ENCODE measurements at places on chromosomes 5 and 9.

DNA sequence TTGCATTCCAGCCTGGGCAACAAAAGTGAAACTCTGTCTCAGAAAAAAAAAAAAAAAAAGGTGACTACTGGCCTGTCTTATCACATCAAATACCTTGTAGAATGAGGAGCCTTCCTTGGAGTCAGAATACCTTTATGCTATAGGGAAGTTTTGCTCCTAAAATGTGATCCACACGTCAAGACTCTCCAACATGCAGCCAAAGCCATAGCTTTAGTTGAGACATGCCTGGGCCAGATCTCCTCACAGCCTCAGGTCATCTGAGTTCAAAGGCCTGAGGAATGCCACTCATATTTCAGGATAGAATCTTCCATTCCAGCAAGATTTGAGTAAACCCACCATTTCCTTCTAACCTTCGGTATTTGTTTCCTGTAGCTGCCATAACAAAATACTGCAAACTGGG is 13.7 kb upstream of the SOWAHA start:
- DNase-seq = no peak

DNA sequence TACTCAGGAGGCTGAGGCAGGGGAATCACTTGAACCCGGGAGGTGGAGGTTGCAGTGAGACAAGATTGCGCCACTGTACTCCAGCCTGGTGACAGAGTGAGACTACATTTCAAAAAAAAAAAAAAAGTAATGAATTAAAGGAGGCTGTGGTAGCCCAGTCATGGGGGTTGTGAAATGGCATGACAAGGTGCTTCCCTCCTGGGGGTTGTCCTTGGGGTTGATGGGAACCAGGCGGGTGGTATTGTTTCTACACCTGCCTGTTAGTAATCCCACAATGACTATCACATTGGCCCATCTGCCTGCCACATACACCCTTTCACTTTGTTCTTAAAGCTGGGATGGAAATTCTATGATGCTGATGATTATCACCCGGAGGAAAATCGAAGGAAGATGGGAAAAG is 5.6 kb downstream of the IDNK start:
- DNase-seq = peak; percentile 37

GRCh38 chr9:76136986-76137385 is 246.5 kb downstream of the PCSK5 start:
- no peak for DNase-seq

GRCh38 chr5:3905031-3905430 is 309.4 kb downstream of the IRX1 start:
- DNase-seq = no peak

DNA sequence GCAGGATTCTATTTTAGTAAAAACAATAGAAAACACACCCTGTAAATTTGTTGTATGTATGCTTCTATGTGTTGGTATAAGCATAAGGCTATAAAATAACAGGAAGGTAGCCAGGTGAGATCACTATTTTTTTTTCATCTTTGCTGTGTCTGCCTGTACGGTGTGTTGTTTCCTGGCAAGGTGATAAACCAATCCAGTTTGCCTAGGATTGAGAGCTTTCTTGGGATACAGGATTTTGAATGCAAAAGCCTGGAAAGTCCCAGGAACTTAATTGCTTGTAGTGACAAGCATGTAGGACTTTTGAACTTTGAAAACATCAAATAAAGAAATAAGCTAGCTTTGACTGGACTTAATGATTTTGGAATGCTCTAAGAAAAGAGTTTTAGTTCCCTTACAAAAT is 83.3 kb upstream of the RORB start:
- no peak for DNase-seq

DNA sequence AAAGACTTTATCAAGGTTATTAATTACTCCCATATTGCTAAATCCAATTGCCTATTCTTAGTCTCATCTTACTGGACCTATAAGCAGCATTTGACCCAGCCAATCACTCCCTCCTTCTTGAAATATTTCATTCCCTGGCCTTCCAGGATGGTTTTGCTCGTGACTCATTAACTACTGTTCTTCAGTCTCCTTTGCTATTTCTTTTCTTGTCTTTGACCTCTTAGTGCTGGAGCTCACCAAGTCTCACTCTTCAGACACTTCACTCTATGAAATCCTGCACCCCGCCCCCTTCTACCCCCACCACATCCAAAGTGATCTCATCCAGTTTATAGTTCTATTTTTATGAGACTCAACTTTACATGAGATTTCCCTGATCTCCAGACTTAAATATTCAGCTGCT is 803.1 kb upstream of the WWC1 start:
- DNase-seq = no peak

DNA sequence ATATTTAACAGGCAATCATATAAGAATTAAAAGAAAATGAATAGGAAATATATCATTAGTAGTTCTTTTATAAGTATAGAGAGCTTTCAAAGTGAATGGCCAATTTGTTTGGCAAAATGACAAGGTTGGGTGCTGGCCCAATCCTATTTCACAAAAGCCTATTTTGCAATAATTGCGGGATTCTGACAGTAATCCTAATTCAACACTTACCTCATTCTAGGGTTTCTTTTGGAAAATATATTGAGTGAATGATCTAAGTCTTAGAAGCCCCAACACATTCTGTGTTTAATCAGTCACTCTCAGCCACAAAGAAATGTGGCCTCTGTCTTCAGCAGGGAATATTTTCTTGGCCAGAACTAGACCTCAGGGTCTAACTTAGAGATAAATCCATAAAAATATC is 835.9 kb upstream of the ZNF608 start:
- no peak for DNase-seq

DNA sequence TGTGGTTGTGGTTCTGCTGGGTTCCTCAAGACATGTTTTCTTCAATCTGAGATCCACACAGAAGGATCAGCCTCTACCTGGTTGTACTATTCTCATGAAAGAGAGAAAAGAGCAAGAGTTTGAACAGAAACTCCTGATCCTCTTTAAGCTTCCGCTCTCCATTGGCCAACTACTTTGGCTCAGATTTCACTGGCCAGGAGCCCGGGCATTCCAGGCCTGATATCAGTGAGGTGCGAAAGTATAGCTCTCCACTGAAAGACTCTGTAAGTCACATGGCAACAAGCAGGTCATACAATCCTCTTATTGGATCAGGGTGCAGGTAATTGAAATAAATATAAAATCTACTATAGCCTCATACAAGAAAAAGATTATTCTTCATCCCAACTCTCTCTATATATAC is 920.5 kb downstream of the TLE4 start:
- DNase-seq = no peak

DNA sequence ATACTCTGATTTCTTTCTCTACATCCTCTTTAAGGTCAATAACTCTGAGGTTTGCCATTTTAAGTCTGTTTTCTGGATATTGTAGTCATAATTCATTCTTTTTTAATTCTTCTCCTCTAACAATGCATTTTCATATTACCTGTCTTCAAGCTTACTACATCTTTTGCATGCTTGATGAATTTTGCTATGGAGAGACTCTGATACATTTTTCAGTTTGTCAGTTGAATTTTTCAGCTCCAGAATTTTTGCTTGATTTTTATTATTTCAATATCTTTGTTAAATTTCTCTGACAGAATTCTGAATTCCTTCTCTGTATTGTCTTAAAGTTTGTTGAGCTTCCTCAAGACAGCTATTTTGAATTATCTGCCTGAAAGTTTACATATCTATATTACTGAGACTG is 159.8 kb upstream of the ST8SIA4 start:
- DNase-seq = no peak

- no peak for DNase-seq
Measured at GRCh38 chr5:111655169-111655924, 101.6 kb downstream of the NREP start.

- DNase-seq = no peak
Measured at GRCh38 chr5:17143335-17143734, 74.1 kb upstream of the BASP1 start.

GRCh38 chr9:133787754-133788025 is 49.5 kb upstream of the SARDH start:
- no peak for DNase-seq

GRCh38 chr5:158884827-158885518 is 214.7 kb downstream of the EBF1 start:
- DNase-seq = no peak

DNA sequence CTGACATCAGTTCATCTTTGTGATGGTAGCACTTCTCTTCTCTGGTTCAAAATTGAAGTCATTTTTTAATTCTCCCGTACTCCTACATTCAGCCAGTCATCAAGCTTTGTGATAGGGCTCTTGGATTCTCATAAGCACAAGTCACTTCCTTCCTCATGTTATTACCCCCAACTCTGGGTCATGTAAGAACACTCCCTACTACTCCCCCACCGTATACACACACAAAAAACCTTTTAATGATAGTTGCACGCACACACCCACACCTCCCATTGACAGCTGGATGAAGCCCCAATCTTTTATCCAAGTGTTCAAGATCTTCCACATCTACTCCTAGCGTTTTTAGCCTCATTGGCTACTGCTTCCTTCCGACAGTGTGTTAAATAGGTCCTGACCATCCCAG is 16.8 kb downstream of the KDM3B start:
- DNase-seq = no peak

- DNase-seq = no peak
Measured at GRCh38 chr5:6868575-6869215, 155.5 kb downstream of the TENT4A start.

DNA sequence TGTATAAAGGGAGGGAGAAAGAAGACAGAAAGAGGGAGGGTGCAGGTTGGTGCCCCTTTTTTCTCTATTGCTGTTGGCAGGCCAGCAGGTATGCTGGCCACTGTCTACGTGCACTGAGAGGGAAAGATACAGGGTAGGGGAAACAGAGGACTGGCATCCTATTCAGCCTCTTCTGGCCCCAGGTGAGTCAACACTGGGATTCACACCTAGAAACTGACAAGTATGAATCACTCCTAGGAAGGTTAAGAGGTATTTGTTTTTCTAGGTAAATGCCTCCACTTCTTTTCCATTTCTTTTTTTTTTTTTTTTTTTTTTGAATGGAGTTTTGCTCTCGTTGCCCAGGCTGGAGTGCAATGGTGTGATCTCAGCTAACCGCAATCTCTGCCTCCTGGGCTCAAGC is 2.8 kb upstream of the UBAP1 start:
- DNase-seq = no peak

- DNase-seq = no peak
Measured at GRCh38 chr9:110217656-110218099, 9.7 kb upstream of the C9orf152 start.

GRCh38 chr5:42309865-42310264 is 113.4 kb upstream of the GHR start:
- no peak for DNase-seq

GRCh38 chr5:68285075-68285840 is 69.7 kb downstream of the PIK3R1 start:
- no peak for DNase-seq

- no peak for DNase-seq
Measured at GRCh38 chr5:149268928-149269557, 2.6 kb upstream of the AFAP1L1 start.

DNA sequence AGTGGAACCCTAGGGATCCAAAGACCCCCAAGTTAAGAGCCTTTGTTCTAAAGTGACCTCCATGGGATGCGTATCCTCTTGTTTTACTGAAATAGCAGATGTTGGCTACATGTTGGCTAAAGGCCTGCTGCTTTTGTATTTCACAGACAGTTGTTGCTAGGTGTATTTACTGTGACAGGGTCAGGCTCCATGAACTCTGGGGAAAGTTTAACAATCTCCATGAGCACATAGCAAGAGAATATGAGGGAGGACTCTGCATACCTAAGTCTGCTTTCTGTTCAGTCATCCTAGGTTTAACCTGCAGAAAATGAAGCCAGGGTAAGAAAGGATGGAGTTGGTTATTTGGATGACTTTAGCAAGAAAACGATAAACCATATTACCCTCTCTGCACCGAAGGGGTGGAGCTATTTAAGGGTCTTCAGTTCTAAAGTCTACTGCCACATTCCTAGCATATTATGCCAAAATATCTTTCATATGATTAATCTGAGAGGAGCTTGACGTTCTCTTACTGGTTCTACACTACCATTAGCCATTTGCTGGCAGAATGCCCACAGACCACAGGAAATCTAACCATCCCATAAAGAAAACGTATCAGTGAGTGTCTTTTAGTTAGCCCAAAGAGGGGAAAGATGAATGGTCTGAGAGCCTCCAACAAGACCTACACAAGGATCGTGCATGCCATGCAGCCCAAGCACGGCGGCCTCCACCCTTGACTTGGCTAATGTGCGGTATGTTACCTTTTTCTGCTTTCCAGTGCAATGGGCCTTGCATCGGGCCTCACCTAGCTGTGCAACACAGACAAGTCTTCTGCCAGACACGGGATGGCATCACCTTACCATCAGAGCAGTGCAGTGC is 127.8 kb downstream of the SAXO1 start:
- no peak for DNase-seq

DNA sequence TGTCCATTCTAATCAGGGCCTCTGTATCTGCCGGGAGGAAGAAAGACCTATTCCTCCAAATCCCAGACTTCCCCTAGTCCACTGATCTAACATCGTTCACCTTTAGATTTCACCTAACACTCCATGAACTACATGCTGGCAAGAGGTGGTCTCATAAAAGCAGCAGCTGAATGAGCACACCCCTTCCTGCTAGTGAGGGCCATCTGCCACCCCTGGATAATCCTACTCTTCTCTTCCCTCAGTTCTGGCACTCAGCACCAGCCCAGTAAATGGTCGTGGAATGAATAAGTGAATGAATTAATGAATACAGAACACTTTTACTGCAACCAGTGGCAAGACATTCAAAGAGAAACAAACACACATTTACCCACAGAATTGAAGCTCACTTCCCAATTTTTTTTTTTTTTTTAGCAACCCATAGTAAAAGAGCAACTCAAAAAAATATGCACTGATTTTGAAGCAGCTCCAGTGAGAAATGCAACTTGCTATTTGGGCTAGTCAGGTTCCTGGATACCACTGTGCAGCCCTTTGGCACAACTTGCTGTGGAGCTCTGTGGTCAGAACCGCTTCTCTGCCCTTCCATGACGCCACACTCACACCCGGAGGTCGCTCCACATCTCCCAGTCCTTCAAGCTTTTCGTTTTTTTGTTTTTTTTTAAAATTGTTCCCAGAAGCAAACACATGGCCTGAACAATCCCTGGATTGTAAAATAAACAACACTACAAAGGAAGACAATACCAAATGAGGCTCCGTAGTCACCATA is 6.2 kb downstream of the RNF183 start:
- DNase-seq = no peak

- DNase-seq = no peak
Measured at GRCh38 chr9:104278929-104279496, 184.9 kb downstream of the SMC2 start.

DNA sequence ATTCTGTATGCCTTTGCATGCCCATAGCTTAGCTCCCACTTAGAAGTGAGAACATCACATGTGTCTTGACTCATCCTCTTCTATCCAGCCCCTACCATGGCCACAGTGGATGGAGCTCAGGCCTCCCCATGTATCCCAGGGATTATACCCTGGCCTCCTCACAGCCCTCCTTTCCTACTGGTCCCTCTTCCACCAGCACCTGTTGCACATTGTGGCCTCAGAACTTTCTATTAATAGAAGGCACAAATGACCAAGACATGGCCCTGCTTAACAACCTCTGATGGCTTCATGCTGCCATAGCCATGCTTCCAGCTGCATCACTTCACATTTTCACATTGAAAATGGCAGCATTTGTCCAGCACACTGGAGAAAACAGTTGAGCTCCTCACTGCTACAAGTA is 315.4 kb downstream of the CDK5RAP2 start:
- DNase-seq = no peak

- DNase-seq = no peak
Measured at GRCh38 chr9:123620239-123620638, 264.2 kb downstream of the CRB2 start.

GRCh38 chr5:169811680-169812079 is 168.6 kb downstream of the INSYN2B start:
- DNase-seq = no peak

- no peak for DNase-seq
Measured at GRCh38 chr9:105975886-105976645, 281.7 kb downstream of the TMEM38B start.

- DNase-seq = no peak
Measured at GRCh38 chr9:20753761-20754160, 69.7 kb downstream of the FOCAD start.
